Inflammatory macrophage treated with lipopolysaccharide for 1 hour (primary cell): ENCODE measurements at places on chromosomes 5 and 9.

DNA sequence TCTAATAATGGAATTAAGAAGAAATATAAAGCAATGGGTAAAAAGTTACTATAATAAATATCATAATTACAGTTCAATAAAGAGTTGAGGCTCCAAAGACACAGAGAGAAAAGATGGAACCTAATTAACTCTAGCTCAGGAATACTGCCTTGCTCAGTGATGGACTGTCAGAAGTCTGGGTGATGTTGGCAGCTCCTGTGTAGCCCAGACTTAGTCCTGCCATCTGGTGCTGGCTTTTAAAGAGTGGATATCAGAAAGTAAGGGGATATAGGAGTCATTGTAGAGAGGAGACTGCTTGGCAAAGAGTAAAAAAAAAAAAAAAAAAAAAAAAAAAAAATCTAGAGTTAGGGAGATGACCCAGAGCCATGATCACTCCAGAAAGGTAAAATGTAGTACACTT lies 551.9 kb upstream of the DMAC1 start:
- DNase-seq, result no peak

DNA sequence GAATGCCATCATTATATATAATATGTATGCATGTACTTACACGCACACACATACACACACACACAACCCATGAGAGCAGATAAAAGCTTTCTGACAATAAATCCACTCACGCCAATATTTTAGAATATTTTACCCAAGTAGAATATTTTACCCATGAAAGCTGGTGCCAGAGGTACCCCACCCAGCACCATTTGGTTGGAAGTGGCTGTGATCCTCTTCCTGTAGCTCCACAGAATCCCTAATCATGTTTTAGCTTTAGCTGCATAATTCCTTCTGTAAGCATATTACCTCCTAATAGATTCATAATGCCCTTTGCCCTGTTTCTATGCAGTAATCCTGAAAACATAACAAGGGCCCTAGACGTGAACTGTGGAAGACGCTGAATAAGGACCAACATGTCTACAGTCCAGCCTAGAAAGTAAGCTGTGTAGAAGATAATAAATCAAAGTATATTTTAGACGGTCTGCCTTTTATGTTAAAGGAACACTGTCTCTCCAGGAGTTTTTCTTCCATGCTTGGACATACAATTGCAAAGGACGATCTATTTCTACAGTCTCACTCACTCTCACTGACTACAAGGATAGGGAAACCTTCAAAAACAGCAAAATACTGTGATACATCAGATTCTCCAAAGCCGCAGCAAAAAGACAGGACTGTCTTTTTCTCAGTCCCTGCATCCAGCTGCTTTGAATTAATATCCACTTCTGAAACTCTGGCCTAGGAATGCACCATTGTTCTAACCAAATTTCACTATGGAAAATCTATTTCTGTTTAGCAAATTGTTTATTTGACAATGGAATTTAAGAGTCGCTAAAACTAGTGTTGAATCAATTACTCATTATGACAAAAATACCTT lies 98.2 kb downstream of the USP20 start:
- no peak for DNase-seq

DNA sequence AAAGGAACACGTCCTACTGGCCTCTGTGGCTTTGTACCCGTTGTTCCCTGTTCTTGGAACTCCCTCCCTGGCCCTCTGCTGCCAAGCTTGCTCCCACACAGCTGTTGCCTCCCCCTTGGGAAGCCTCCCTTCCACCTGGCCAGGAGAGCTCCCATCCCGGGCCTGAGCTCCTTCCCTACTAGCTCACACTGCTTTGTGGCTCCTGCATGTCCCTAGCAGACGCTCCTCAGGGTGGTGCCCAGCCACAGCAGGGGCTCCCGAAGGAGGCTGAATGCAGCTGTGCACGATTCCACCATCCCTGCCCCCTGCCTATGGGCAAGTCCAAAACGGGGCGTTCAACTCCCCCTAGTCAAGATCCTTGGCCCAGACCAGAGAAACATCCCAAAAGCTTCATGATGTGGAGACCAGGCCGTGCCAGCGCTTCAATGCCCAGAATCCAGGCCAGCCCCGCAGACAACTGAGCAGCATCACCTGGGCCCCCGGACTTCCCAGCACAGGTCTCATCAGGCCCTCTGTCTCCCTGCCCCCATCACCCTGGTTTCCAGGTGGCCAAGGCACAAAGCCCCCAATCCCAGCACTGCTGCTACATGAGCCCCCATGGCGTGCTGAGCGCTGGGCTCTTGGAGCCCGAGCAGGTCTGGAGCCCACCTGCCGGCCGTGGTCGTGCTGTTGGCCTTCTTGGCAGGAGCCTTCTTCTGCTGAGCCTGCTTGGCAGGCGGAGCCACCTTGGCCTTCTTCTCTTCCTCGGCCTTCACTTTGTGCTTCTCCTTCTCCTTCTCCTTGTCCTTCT lies 14.3 kb downstream of the BRD3OS start:
- DNase-seq, result no peak

- DNase-seq, result no peak
Measured at GRCh38 chr5:62584391-62584790, 5.8 kb downstream of the LRRC70 start.

- no peak for DNase-seq
Measured at GRCh38 chr9:116859763-116860162, 172.7 kb downstream of the TRIM32 start.

DNA sequence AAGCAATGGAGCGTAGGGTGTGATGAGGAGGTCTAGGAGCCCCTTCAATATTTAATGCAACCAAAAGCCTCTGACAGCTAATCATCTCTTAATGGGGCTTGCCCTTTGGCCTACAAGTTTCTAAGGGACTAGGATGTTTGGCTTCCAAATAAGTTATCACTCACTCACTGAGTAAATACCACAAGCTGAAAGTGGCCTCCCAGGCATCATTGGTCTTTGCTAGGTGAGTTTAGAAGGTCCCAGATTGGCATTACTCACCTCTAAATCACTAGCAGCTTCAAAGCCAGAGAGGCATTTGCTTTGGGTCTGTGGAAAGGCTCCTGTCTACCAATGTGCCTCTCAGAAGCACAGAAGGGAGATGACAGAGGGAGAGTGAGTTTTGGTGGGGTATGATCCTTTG lies 344.2 kb downstream of the NTRK2 start:
- DNase-seq, result no peak

DNA sequence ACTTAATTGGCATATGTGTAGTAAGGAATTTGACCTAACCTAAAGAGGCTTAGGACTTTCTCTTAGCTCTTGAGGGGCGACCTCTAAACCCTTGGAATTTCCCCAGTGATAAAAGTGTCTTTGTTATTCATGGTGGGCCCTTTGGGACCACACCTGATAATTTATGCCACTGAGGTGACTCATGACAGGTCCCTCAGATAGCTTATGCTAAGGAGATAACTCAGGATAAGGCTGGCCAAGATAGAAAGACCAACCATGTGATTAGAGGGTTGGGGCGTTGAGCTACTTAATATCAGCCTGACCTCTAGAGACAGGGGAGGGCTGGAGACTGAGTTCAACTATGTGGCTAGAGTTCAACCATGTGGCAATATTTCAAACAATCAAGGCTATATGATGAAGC lies 218.1 kb downstream of the AP3B1 start:
- no peak for DNase-seq

DNA sequence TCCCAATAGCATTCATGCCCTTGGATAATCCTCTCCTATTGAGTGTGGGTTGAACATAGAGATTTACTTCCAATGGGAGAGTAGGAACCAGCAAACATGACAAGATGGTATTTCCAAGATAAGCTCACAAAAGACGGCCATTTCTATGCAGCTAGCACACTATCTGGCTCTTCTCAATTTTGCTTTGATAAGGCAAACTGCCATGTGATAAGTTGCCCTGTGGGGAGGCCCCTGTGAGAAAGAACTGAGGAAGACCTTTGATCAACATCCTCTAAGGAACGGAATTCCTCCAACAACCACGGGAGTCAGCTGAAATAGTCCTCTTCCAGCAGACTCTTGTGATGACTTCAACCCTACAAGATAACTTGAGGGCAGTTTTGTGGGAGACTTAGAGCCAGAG lies 211.9 kb upstream of the TRPM3 start:
- DNase-seq, result no peak

DNA sequence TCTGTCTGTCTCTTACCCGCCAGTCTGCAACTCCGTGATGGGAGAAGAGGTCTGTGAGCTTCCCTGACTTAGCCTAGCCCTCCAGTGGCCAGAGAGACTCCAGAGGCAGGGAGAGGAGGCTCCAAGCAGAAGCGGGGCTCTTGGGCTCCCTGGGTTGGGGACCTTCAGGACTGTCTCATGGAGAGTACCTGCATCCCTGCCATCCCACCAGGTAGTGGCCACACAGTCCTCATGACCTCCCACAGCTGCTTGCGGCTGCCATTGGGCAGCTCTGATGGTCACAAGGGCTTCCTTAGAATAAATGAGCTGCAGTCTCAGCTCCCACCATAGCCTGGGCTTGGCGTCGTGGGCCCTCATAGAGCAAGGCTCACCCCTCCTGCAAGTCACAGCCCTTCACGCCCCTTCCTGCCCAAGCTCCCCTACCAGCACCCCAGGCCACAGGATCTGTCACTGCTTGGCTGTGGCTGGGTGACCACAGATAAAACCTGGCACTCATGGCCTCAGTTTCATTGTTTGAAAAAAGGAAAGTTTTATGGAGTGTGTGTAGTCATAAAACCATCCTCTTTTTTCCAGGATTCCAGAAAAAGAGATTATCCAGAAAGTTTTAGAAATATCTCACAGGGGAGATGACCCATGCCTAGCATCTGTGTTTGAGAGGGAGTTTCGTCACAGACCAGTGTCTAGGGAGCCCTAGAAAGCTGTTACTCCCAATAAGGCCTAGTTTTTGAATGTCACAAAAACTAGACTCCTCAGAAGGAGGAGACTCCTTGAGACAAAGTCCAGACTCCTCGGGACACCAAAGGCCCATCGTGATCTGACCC lies 48.4 kb downstream of the PPARGC1B start:
- DNase-seq, result no peak

DNA sequence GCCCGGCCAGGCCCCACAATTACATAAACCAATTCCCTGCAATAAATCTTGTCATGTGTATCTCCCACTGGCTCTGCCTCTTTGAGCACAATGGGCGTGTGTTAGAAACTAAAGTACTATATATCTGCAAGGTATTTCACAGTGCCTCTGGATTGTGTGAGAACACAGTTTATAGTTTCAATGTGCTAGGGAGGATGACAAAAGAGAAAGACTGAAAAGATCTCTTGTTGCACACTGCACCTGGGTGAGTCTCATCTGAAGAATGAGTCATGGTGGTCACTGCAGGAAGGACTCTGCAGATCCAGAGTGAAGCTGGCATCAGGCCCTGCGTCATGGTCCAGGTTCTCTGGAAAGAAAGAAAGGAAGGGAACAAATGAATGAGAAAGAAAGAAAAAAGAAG lies 20.7 kb upstream of the CTSV start:
- DNase-seq, result no peak

GRCh38 chr5:93899026-93899600 lies 157.7 kb upstream of the POU5F2 start:
- DNase-seq, result no peak

DNA sequence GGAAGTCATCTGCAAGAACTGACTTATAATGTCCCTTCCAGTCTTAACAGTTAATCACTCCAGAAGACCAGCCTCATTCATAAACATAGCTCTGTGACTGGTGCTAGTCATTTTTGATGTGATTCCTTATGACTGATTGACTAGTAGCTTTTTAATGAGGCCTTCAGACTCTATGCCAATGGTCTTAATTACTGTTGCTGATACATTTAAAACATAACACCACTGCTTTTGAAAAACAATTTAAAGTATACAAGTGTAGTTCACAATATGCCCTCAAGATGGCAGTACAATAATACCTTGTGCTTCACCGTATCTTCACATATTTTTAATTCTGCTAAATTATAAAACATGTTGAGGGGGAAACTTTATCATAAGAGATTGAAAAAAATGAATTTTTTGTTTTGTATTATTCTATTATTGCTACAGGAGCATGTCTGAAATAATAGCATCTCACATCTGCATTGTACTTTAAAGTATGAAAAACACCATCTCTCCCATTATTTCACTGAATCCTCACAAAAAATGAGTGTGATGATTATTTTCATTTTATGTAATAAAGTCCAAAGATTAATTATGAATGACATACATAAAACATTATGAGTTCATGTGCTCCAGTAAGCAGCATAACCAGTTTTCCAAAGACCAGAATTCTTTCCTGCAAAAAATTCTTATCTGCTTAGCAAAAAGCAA lies 55.2 kb upstream of the SHISAL2B start:
- DNase-seq, result peak; percentile 77

DNA sequence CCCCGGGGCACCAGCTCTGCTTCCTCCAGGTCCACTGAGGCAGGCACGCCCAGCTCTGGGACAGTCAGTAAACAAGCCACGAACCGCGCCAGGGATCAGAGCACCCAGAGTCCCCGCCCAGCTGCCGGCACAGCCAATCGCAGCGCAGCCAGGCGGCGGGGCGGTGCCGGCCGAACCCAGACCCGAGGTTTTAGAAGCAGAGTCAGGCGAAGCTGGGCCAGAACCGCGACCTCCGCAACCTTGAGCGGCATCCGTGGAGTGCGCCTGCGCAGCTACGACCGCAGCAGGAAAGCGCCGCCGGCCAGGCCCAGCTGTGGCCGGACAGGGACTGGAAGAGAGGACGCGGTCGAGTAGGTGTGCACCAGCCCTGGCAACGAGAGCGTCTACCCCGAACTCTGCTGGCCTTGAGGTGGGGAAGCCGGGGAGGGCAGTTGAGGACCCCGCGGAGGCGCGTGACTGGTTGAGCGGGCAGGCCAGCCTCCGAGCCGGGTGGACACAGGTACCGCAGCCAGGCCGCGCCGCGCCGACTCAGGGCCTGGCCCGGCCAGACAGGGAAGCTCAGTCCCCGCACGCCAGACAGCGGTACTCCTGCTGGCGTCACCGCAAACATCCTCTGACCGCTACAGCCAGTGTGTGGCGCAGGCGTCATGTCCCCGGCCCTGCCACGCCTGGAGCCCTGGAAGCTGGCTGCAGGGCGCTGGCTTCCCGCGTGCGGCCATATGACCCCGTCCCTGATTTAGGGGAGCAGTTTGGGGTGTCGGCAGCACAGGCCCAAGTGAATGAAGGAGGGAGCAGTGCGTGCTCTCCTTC lies at the start of gene CTSL:
Gene CTSL, plus strand, starts transcription at position 220 of the 810 bp plus-strand sequence. CDS start 1,485 bp downstream, outside the sequence.
- peak; percentile 71 for DNase-seq

GRCh38 chr9:117815948-117816347 lies 111.7 kb downstream of the TLR4 start:
- no peak for DNase-seq

DNA sequence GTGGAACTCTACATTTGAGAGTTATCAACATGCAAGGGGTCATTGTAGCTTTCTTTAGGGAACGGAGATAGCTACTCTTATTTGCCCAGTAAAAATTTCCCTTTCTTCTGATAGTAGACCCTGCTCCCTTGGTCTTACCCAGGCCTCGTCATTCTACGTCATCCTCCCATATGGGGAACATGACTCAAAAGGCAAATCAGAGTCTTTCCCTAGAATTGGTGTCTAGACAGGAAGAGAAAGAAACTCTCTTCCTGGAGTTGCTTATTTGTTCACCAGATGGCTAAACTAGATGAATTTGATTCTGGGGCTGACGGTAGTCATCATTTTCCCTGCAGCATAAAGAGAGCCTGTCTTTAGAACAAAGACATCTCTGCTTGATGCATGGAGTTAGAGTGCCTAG lies 12.2 kb upstream of the SLC38A9 start:
- no peak for DNase-seq
